Natural killer cell treated with Interleukin-12 subunit alpha and Interleukin-12 subunit beta and Interleukin-15 and Interleukin-18, amount 100 ng/mL, for 72 hours (primary cell): ENCODE measurements at places on chromosomes 7 and 10. TPM values are rescaled to one million over a fixed set of nuclear protein-coding genes. Genes with fewer than 3 reads are reported as not detected.

Gene CLEC2L
- total RNA-seq, result not detected

GRCh38 chr10:33276282-33276923 is 58.1 kb downstream of the NRP1 start:
- DNase-seq, result no peak
- H3K36me3 ChIP-seq, result no peaks in the 10 kb centered on the region
- no peak overlapping the region for H3K4me3 ChIP-seq
- peaks cover 32% of the 10 kb centered on the region for H3K27me3 ChIP-seq

- peak overlapping the region; percentile 89 for H3K27ac ChIP-seq
- no peaks in the 10 kb centered on the region for H3K36me3 ChIP-seq
- no peaks in the 10 kb centered on the region for H3K27me3 ChIP-seq
- DNase-seq, result no peak
- H3K4me1 ChIP-seq, result peaks cover 8% of the 10 kb centered on the region
- H3K4me3 ChIP-seq, result peak overlapping the region; percentile 94
Observed at GRCh38 chr10:73625004-73625883, 16.0 kb downstream of the MYOZ1 start.

DNA sequence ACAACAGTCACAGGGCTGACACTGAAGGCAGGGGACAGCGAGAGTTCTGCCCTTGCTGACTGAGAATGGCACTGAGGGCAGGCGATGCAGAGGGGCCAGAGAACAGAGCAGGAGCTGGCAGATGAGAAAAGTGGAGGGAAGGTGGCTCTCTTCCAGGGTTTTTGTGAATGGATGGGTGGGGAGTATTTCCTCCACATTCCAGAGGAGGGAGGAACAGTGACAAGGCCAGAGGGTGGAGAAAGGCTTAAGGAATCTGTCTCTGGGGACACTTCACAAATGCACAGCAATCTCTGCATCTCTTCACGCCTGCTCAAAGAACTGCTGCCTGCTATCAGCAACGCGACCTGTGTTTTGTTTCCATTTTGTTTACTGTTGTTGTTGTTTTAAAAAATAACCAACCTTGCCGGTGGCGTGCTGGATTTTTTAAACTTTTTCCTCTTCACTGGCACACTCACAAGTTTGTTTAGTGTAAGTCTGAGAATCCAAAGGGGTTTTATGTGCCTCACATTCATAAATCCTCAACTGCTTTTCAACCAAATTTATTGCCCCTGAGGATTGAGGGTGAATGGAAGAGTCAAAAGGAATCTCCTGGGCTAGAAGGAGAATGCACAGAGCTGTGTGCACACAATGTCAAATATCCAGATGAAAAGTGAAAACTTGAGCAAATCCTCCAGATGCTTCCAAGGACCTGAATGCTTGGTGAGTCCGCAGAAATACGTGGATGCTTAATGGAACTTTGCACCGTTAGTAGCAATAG is 129.3 kb downstream of the GLI3 start:
- no peak overlapping the region for H3K27ac ChIP-seq
- DNase-seq, result no peak
- no peak overlapping the region for H3K4me3 ChIP-seq
- H3K4me1 ChIP-seq, result peaks cover 29% of the 10 kb centered on the region

- no peak for DNase-seq
- peaks cover 10% of the 10 kb centered on the region for H3K36me3 ChIP-seq
- H3K4me1 ChIP-seq, result no peaks in the 10 kb centered on the region
- H3K4me3 ChIP-seq, result no peak overlapping the region
- peaks cover 6% of the 10 kb centered on the region for H3K27me3 ChIP-seq
Observed at GRCh38 chr7:1704811-1705738, 35.0 kb downstream of the ELFN1 start.

- DNase-seq, result peak; percentile 48
- no peak overlapping the region for H3K4me3 ChIP-seq
- H3K4me1 ChIP-seq, result no peaks in the 10 kb centered on the region
Observed at GRCh38 chr10:132469197-132469884, 68.2 kb upstream of the INPP5A start.

Gene CDK14
- total RNA-seq, result 0.76 TPM

Gene MINPP1
- total RNA-seq, result 13.6 TPM

Gene ABCC2
- 3.4 TPM for total RNA-seq

DNA sequence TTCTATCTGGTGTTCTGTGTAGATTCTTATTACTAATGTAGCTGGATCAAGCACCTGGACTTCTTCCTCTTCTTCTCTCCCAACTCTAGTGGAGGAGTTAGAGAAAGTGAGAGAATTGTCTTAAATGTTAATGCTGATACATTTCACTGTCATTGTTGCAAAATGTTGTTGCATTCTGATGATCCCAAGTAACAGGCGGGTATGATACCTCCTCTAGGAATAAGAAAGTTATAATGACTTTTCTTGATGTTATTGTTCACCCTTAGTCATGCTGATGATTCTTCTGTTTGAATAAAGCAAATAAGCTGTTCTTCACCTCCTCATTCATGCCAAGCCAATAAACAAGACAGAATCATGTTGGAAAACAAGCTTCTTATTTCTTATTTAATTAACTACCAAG is 9.1 kb downstream of the CHRM2 start:
- DNase-seq, result no peak
- no peaks in the 10 kb centered on the region for H3K36me3 ChIP-seq
- H3K27ac ChIP-seq, result no peak overlapping the region
- H3K4me1 ChIP-seq, result no peaks in the 10 kb centered on the region

Gene SMO
- total RNA-seq, result 0.39 TPM

GRCh38 chr10:120260456-120260855 is 196.6 kb upstream of the PLPP4 start:
- H3K4me1 ChIP-seq, result no peaks in the 10 kb centered on the region
- no peak for DNase-seq
- H3K4me3 ChIP-seq, result no peak overlapping the region
- no peak overlapping the region for H3K27ac ChIP-seq

DNA sequence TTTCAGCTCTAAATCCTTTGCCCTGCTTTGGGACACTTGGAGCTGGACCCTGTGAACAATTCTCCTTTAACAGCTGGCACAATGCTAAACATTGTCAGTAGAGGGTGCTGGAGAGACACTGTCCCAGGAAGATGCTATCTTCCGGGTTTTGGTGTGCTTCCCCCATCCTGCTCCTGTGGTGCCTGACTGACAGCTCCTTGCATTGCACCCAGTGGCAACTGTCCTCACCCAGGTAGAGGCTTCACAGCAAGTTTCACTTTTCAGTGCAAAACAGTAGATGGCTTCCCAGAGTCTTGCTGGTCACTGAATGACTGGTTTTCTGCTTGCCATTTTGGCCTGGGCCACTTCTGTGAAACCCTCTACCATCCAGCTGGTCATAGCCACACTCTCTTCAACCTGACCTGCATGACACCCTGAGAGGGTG is 77.3 kb downstream of the CDC14C start:
- no peak for DNase-seq
- no peak overlapping the region for H3K4me3 ChIP-seq
- H3K4me1 ChIP-seq, result no peaks in the 10 kb centered on the region
- H3K27ac ChIP-seq, result no peak overlapping the region
- H3K27me3 ChIP-seq, result no peaks in the 10 kb centered on the region

Gene GET4
- total RNA-seq, result 42.8 TPM

DNA sequence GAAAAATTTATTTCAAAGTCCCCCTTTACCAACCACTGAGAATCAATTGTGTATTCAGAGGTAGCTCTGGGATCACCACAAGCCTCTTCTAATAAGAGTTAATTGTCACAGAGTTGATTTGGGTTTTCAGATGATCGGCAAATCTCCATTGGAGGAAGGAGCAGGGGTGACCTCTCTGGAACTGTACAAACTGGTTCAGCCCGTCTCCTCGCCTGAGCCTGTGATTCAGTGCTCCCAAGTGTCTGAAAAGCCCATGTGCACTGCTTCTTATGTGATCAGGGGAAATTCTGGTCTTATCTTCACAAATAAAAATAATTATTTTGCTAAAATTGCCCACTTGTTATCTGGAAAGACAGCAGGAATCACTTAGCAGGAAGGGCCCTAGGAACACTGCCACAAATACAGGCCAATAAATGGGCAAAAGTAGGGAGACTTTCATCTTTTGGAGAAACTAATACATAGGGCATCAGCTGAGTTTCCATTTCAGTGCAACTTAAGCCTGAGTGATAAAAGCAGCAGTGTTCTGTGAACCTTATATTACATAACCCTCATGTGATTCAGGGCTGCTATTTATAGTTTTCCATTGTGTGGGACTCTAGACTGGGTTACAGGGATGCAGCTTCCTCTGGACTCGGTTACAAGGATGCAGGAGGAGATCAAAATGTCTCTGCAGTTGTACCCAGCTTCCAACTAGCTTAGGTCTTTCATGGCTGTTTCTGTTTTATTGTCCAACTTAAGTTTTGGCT is 32.3 kb downstream of the CDK1 start:
- no peaks in the 10 kb centered on the region for H3K27me3 ChIP-seq
- H3K36me3 ChIP-seq, result no peaks in the 10 kb centered on the region
- no peak overlapping the region for H3K4me3 ChIP-seq
- DNase-seq, result no peak
- peaks cover 5% of the 10 kb centered on the region for H3K4me1 ChIP-seq

- peaks cover 8% of the 10 kb centered on the region for H3K4me1 ChIP-seq
- no peaks in the 10 kb centered on the region for H3K27me3 ChIP-seq
- H3K36me3 ChIP-seq, result no peaks in the 10 kb centered on the region
- no peak for DNase-seq
Observed at GRCh38 chr10:235915-236314, 100.7 kb downstream of the ZMYND11 start.

DNA sequence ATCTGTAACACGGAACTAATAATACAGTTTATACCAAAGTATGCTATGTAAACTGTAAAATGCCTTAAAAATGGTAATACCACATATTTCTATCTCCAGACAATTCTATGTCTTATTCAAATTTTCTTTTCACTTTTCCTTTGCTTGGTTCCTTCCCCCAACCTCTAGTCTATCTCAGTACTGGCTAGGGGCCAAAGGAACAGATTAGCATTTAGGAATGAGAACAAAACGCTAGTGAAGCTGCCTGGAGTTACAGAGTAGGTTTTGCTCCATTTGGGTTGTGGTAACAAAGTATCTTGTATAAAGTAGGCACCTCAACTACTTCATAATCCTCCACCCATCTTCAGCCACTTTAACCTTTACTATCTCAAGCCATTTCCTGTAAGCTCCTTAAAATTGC is 94.1 kb downstream of the HBP1 start:
- H3K36me3 ChIP-seq, result no peaks in the 10 kb centered on the region
- no peak overlapping the region for H3K27ac ChIP-seq
- H3K27me3 ChIP-seq, result no peaks in the 10 kb centered on the region
- DNase-seq, result no peak
- no peak overlapping the region for H3K4me3 ChIP-seq

Gene TMEM176B
- total RNA-seq, result not detected

DNA sequence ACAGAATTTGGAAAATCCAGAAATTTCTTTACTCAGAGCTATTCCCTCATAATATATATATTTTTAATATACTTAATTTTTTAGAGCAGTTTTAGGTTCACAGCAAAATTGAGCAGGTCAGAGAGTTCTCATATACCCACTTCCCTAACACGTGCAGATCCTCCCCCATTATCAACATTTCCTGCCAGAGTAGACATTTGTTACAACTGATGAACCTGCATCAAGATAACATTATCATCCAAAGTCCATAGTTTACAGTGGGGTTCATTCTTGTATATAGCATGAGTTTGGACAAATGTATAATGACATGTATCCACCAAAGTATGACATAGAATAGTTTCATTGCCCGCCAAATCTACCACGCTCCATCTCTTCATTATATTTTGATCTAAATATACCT is 170.0 kb downstream of the PTEN start:
- no peaks in the 10 kb centered on the region for H3K27me3 ChIP-seq
- H3K27ac ChIP-seq, result peak overlapping the region; percentile 19
- H3K4me1 ChIP-seq, result peaks cover 49% of the 10 kb centered on the region
- no peak for DNase-seq
- no peaks in the 10 kb centered on the region for H3K36me3 ChIP-seq

DNA sequence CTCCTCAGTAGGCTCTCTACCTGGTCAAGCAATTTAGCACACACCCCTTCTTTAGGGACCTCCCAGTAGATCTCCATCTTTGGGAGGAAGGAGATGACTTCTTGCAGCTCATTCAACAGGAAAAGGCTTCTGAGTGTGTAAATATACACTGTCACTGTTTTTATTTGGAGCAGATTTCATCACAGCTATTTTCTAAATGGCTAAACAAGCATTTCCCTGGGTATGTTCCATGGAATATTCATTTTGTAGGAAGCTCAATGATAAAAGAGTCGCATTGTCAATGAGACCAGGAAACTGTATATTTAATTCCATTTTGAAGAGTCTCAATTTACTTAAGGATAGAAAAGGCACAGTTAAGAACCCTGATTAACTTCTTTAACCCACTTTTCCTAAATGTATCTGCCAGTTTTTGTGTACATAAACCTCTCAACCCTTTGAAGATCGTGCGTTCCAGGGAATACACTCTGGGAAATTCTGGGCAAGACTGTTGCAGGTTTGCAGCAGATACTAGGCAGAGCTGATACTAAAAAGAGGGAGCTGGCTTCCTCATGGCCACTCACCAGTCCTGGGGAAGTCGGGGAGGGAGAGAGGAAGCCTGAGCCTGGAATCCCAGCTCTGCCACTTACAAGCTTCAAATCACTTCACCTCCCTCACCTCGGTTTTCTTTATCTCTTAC is 10.1 kb downstream of the LGI1 start:
- H3K4me1 ChIP-seq, result no peaks in the 10 kb centered on the region
- no peaks in the 10 kb centered on the region for H3K36me3 ChIP-seq
- H3K27me3 ChIP-seq, result peaks cover 36% of the 10 kb centered on the region
- DNase-seq, result no peak

- H3K4me3 ChIP-seq, result no peak overlapping the region
- H3K27ac ChIP-seq, result no peak overlapping the region
- no peak for DNase-seq
- H3K36me3 ChIP-seq, result no peaks in the 10 kb centered on the region
- peaks cover 3% of the 10 kb centered on the region for H3K4me1 ChIP-seq
Observed at GRCh38 chr10:44424957-44425356, 40.1 kb upstream of the CXCL12 start.

GRCh38 chr7:22542669-22543068 is 42.7 kb upstream of the STEAP1B start:
- DNase-seq, result no peak
- peaks cover 17% of the 10 kb centered on the region for H3K27me3 ChIP-seq
- H3K4me3 ChIP-seq, result no peak overlapping the region
- H3K36me3 ChIP-seq, result no peaks in the 10 kb centered on the region
- no peaks in the 10 kb centered on the region for H3K4me1 ChIP-seq
- H3K27ac ChIP-seq, result no peak overlapping the region

Gene RSPH10B
- total RNA-seq, result 1.3 TPM

- no peak for DNase-seq
- peaks cover 14% of the 10 kb centered on the region for H3K27me3 ChIP-seq
- H3K4me1 ChIP-seq, result peaks cover 5% of the 10 kb centered on the region
- H3K36me3 ChIP-seq, result no peaks in the 10 kb centered on the region
Observed at GRCh38 chr7:35424869-35425495, 171.1 kb upstream of the TBX20 start.

Gene TEX47
- total RNA-seq, result not detected
